C1 segment of cervical spinal cord (tissue), 14 donors: ENCODE measurements at places on chromosomes 3 and 15.
A peak's percentile ranks its signal among the peaks of the same experiment; 100 is the strongest.

GRCh38 chr3:112319516-112320276, 13.3 kb upstream of the CD200 start:
- DNase-seq = no peak

- DNase-seq = no peak
Measured at GRCh38 chr3:83063446-83063845, 1302.0 kb upstream of the GBE1 start.

GRCh38 chr3:58434990-58435389, 1.4 kb upstream of the PDHB start:
- no peak for DNase-seq

- no peak for DNase-seq
Measured at GRCh38 chr15:73598530-73599160, 34.5 kb downstream of the NPTN start.

DNA sequence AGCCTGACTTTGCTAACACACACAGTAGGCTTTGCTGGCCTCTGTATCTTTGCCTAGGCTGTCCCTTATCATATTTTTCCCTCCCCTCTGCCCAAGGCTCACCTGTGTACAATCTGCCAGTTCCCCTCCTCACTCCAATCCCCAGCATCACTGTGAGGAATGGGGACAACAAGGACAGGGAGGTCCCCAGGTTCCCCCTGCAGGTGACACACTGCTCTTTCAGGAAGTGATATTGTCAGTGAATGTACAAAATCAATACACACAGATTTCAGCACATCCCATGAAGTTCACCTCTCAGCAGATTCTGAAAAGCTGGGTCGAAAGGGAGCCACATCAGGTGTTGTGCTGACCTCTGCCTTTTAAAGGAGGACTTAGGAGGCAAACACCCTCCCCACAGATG, 177.5 kb downstream of the RAB11A start:
- no peak for DNase-seq

DNA sequence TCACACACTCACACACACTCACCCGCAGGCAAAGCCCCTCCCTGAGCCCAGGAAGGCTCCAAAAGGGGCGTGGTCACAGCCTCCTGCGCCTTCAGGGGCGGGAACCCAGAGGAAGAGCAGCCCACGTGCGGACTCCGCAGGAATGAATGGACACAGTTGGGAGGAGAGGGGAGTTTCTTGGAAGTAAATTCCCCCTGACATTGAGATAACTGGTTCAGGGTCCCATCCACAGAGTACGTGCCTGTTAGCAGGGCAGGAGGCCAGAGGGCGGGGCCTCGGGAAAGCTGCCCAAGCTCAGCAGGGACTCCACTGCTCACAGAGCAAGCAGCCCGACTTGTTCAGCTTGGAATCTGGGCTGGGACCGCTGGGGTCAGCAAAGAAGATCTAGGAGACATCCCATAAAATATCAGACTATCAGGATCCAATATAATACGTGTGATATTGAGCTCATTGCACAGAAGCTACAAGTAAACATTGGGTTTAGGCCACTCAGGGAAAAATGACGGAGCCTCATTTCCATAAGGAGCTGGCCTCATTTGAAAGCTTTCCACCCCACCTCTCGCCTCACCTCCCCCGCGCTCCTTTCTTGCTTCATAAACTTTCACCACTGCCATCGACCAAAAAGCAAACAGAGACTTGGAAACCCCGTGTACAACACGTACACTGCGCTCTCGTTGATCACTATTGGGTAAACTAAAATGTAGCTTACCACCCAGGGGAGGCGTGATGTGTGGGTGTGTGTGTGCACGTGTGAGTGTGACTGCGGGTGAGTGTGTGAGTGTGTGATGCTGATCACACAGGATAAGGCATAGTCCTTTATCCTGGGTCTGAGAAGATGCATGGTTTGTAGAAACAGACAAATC, 36.0 kb downstream of the TM2D3 start:
- DNase-seq = no peak

DNA sequence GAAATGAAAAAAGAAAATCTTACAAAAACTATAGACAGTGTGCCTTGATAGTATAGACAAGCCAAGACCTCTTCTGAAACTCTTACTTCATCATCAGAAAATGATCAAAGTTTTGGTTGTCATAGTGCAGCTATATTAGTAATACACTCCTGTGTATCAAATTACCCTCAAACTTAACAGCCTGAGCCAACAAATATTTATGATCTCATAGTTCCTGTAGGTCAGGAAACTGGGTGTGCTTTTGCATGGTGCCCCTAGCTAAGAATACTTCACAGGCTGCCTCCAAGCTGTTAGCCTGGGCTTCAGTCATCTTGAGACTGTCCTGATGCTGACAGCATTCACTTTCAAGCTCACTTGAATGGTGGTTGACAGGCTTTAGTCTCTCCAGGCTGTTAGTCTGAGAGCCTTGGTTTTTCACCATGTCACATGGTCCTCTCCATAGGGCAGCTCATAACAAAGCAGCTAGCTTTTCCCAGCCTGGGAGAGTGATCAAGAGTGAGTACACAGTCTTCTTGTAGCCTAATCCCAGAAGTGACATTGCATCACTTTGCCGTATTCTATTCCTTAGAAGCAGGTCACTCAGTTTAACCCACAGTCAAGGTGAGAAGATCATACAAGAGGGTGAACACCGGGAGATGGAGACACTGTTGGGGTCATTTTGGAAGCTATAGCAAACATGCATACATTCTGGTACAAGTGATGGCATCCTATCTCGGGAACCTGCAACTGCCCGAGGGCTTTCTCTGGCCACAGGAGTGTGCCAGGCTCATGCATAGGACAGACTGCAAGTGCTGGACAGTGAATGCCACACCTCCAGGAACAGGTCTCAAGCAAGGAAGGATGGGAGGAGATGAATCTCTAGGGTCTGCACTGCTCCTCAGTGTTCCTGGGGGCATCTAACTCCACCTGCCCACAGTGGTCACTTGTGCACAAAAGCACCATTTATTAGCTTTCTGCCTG, 173.4 kb upstream of the CADPS start:
- DNase-seq = no peak

DNA sequence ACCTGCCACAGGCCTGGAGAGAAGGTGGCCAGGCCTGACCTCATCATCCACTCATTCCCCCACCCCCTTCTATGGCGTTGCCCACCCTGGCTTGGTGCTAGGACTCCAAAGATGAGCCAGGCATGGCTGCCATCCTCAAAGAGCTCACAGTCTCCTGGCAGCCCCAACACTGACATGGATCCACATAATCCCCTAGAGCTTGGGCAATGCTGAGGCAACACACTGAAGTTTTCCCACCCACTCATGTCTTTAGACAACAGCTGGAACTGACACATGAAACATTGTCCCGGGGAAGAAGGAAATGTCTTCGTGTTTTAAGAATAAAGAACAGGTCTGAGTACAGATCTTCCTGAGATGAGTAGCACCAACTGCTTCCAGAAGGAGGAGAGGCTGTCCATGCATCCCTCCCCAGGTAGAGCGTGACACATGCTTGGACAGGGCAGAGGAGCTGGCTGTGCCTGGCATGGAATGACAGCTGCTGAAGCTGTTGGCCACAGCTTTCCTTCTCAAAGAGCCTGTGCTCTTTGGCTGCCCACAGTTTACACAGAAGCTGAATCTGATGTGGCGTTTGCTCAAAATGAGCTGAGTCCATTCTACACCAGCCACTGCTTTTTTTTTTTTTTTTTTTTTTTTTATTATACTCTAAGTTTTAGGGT, 70.1 kb downstream of the HOMER2 start:
- no peak for DNase-seq

GRCh38 chr3:54970895-54971294, 43.0 kb upstream of the LRTM1 start:
- no peak for DNase-seq

DNA sequence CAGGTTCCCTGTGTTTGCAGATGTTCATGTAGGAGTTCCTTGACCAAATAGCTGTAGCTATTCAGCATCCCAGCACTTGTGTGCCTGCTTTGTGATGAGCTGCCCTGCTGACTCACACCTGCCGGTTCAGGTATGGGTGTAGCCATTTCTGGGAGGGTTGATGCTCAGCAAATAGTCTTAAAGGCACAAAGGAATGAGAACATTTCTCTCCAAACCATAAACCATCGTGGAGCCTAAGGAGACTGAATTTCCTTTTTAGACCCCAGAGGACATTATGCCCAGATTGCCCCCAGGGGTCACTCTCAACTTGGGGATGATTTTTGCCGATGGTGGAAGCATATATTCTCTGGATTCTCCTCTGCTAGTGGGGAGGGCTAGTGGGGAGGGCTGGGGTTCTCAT, 80.6 kb downstream of the ADAMTSL3 start:
- DNase-seq = no peak

- no peak for DNase-seq
Measured at GRCh38 chr3:114904633-114905032, 242.5 kb downstream of the ZBTB20 start.

DNA sequence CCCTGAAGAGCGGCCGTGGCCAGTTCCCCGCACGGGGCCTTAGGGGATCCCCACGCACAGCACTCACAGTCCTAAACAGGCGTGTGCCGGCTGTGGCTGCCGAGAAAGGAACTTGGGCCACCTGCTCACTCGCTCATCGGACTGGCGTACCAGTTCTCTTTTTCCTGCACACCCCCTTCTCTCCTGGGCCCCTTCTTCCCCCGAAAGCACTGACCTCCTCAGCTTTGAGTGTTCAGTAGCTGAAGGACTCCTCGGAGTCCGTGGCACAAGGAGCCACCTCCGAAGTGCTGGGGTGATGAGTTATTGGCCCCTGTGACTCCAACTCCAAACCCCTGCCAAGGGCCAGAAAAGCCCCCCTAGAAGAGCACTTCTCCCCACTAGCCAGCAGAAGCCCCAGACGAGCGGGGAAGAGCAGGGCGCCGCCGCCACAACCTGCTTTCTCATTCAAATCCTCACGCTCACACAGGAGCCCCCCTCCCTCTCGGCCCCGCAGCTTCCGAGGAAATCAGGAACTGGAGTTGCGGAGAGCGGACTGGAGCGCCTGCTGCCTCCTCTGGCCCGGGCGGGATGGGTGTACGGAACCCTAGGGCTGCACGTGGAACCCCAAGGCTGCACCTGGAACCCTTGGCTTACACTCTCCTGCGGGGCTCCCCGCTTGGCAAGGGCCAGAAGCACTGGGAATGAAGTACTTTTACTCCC, at the start of gene PLCH1:
Gene PLCH1, minus strand, starts transcription at position 446 of the 699 bp plus-strand sequence. CDS start 40,847 bp downstream, outside the sequence.
- DNase-seq = peak; percentile 21

DNA sequence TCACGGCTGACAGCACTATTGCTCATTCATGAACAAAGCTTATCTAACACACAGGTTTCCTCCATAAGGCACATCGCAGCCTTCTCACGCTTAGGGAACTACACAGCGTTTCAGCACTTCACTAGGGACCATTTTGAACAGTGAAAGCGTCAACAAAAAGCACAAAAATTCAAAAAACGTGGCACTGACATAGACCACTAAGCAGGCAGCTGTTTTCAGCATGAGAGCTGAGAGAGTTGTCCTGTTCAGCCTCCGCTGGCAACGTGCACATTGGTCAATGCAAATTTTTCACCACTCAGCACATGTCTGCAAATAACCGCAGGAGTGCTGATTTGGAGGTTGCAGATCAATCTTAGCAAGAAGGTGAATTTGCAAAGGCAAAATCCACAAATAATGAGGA, 109.2 kb downstream of the LRRK1 start:
- DNase-seq = no peak

GRCh38 chr15:23415321-23415865, 31.6 kb downstream of the GOLGA6L2 start:
- no peak for DNase-seq

DNA sequence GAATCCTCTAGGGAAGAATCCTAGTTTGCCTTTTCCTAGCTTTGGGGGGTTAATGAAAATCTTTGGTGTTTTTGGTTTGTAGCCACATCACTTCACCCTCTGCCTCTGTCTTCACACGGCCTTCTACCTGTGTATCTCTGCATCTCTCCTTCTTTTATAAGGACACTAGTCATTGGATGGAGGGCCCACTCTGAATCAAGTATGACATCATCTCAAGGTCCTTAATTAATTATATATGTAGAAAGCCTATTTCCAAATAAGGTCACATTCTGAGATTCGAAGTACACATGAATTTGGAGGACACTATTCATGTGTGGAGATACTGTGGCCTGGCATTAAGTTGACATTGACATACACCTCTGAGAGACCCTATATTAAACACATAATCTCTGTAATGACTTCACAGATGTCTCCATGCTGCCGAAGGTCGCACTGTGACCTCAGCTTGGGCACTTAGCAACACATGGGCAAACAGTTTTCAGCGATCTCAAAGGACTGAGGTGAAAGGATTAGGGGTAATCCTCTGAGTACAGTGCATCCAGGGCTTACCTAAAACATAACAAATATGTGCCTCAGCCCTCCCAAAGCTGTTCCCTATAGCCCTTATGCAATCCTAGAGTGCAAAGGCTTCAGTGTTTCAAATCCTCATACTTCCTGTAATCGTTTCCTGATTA, 446.0 kb downstream of the FGF12 start:
- no peak for DNase-seq

DNA sequence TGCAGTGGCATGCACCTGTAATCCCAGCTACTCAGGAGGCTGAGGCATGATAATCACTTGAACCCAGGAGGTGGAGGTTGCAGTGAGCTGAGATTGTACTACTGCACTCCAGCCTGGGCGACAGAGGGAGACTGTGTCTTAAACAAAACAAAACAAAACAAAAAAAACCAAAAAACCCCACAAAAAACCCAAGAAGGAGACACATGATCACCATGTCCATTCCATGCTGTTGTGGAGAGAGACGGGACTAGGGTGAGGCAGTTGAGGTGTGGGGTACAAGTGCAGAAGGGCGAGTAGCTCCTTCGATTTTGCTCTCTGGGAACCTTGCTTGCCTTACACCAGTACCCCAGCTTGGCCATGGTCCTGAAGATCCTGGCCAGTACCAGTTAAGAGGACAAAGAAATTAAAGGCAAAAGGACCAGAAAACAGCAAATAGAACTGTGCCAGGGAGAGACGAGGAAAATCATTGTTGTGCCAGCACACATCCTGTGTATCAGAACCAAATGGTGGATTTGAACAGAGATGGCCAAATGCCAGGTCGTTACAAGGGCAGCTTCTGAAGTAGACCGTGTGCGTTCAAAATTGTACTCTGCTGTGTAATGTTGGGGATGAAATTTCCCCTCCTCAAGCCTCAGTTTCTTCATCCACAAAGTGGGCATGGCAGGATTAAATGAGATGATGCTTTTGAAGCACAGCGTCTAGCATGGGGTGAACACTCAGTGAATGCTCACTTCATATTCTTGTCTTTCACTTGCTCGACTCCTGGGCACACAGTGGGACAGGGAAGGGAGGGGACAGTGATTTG, 42.9 kb upstream of the CTSH start:
- no peak for DNase-seq

- DNase-seq = no peak
Measured at GRCh38 chr15:66783725-66784124, 81.7 kb downstream of the SMAD6 start.

DNA sequence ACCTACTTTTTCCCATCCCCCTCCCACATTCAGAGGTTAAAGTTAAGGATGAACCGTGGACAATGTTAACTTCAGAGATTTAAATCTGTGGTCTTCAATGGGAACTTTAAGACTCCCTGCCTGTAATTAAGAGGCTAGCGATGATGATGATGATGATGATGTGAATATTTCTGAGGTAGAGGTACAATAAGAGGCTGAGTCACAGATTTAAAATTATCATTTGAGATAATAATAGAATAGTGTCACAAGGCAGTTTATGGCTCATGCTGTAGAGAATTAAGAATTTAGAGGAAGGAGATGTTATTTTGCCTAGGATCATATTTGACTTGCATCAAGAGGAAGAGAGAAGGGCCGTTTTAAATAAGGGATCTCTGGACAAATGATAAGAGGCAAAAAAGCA, 146.2 kb downstream of the BBX start:
- DNase-seq = no peak

- no peak for DNase-seq
Measured at GRCh38 chr3:140273542-140274195, 338.7 kb downstream of the CLSTN2 start.
